ENCODE measurements at places on chromosomes 2 and 18.

DNA sequence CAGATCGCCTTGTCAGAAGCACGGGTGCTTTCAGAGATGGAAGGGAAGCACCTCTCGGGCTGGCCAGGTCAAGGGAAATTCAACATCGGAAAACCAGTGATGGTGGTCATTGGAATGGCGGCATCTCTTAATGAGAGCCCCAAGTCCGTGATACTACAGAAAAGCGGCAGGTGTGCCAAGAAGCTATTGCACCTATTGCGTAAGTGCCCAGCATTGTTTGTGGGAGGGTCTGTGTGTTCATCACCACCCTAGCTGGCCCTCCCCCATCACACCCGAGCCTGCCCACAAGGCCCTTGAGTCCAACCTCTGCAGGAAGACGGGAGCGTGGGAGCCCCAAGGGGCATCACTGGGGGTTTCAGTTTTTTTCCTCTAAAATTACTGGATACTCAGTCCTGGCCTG is 100.7 kb downstream of the DGKD start:
- H3K4me3 ChIP-seq, result no peak overlapping the region
- no peaks in the 10 kb centered on the region for H3K27me3 ChIP-seq
- DNase-seq, result no peak

DNA sequence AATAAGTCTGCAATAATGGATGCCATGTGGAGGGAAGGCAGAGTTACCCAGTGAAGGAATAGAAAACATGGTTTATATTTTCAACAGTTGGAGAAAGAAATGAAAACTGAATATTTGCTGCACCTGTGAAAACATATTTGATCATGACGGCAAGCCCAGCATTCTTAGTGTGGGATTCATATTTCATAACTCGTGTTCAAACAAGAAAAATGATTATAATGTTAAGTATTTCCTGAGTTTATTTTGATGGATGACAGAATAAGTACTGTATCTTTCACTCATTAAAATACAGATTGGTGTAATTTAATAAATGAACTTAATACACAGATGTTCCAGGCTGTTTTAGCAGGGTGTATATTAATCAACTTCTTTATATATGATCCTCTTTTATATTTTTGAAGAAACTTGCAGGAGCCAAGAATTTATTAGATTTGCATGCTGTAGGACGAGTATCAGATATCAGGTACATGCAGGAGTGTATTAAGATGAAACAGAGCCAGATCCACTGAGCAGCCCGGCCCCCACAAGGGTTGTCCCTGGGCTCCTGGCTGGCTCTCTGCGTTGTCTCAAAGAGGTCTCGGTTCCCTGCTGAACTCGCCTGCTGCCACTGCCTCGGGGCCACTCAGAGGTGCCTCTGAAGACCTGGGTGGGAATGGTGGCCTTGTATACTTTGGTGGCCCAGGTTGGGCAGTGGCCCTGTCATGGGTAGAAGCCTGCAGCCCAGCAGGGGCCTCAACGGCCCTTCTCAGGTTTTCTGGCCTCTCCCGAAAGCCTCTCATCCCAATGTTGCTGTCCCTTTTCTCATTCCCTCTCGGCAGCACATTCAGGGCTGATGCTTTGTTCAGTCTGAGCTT is 95.0 kb upstream of the LDAH start:
- DNase-seq, result no peak
- no peaks in the 10 kb centered on the region for H3K36me3 ChIP-seq
- H3K27ac ChIP-seq, result no peak overlapping the region
- H3K4me3 ChIP-seq, result no peak overlapping the region

GRCh38 chr2:53438692-53439091 is 328.9 kb upstream of the CHAC2 start:
- H3K36me3 ChIP-seq, result no peaks in the 10 kb centered on the region
- H3K27me3 ChIP-seq, result no peaks in the 10 kb centered on the region
- H3K4me1 ChIP-seq, result no peaks in the 10 kb centered on the region
- no peak overlapping the region for H3K4me3 ChIP-seq

GRCh38 chr2:217048730-217049129 is 188.9 kb upstream of the TNP1 start:
- H3K4me1 ChIP-seq, result no peaks in the 10 kb centered on the region
- no peaks in the 10 kb centered on the region for H3K36me3 ChIP-seq
- no peak for DNase-seq

DNA sequence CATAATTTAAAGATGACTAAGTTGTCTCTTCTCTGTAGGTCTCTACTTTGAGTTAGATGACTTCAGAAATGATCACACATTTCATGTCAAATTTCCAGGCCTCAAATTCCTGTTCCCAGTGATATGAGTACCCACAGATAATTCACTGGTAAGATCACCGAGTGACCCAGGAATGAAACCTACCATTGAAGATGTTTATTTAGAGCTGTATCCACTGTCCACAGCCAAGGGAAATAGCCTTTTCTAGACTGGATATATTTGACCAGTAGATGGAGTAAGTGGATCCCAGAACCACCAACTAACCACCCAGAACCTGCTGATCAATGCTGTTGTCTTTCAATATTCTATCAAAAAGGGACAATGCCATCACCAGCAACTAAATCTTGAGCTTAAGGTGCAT is 238.8 kb downstream of the SLC8A1 start:
- no peak overlapping the region for H3K4me3 ChIP-seq
- no peak for DNase-seq
- H3K27ac ChIP-seq, result no peak overlapping the region
- H3K36me3 ChIP-seq, result no peaks in the 10 kb centered on the region

DNA sequence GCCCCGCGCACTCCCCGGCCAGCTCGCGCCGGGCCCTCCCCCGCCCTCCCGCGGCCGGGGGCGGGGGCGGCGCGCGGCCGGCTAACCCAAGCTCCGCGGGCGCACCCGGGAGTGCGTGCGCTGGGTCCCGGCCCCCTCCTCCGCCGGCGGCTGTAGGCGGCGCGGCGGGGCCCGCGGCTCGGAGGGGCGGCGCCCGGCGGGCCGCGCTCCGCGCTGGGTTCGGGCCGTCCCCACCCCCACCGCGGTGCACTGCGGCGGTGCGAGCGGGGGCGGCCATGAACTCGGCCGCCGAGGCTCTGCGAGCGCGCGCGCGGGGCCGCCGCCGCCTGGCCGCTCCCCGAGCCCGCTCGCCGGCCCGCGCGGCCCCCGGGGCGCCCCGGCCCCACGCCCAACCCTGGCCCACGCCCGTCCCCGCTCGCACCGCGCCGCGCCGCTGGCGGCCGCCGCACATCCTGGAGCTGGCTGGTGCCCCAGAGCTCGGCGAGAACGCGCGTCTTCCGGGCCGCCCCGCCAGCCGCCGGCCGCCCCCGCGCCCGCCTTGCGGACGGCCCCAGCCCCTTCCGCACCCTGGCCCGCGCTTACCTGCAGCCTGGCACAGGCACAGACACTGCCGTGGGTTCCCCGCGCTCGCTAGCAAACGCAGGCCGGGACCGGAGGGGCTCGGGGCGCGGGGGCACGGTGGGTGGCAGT is at the start of gene ZBTB14:
ZBTB14 (minus strand) TSS at position 496 of the 690 bp plus-strand sequence. CDS start 2,480 bp downstream, outside the sequence.
- H3K27me3 ChIP-seq, result peaks cover 13% of the 10 kb centered on the region
- DNase-seq, result no peak
- peak within 1 kb of the TSS; percentile 93 for H3K27ac ChIP-seq
- H3K4me3 ChIP-seq, result peak within 1 kb of the TSS; percentile 90
- peaks cover 9% of the 10 kb centered on the region for H3K4me1 ChIP-seq

DNA sequence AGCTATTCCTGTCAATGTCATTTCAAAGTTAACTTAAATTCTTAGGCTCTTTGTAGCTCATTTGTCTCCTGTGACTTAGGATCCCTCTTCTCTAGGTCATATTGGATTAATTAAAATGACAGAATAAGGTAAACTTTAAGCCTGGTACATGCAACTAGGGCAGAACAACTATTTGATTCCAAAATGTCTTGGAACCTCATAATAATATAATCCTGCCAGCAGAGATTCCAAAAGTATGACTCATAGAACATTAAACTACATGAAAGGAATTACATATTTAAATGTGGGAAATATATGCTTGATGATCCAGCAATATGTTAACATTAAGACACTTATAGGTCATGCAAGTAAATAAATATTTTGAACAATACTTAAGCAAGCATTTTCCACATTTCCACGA is 63.3 kb downstream of the COL3A1 start:
- no peaks in the 10 kb centered on the region for H3K4me1 ChIP-seq
- H3K27me3 ChIP-seq, result no peaks in the 10 kb centered on the region
- H3K27ac ChIP-seq, result no peak overlapping the region

- H3K36me3 ChIP-seq, result no peaks in the 10 kb centered on the region
- H3K4me1 ChIP-seq, result no peaks in the 10 kb centered on the region
- no peak overlapping the region for H3K4me3 ChIP-seq
These were observed 5.0 kb downstream of the C1D start for GRCh38 chr2:68057658-68058396.

- no peak overlapping the region for H3K27ac ChIP-seq
- H3K4me3 ChIP-seq, result no peak overlapping the region
- DNase-seq, result no peak
These were observed 26.8 kb upstream of the HAAO start for GRCh38 chr2:42819160-42819559.

- H3K4me1 ChIP-seq, result no peaks in the 10 kb centered on the region
- no peaks in the 10 kb centered on the region for H3K36me3 ChIP-seq
- no peak for DNase-seq
- peak overlapping the region; percentile 99 for H3K4me3 ChIP-seq
- no peak overlapping the region for H3K27ac ChIP-seq
These were observed 859 bp upstream of the INO80D start for GRCh38 chr2:206086716-206087350.

DNA sequence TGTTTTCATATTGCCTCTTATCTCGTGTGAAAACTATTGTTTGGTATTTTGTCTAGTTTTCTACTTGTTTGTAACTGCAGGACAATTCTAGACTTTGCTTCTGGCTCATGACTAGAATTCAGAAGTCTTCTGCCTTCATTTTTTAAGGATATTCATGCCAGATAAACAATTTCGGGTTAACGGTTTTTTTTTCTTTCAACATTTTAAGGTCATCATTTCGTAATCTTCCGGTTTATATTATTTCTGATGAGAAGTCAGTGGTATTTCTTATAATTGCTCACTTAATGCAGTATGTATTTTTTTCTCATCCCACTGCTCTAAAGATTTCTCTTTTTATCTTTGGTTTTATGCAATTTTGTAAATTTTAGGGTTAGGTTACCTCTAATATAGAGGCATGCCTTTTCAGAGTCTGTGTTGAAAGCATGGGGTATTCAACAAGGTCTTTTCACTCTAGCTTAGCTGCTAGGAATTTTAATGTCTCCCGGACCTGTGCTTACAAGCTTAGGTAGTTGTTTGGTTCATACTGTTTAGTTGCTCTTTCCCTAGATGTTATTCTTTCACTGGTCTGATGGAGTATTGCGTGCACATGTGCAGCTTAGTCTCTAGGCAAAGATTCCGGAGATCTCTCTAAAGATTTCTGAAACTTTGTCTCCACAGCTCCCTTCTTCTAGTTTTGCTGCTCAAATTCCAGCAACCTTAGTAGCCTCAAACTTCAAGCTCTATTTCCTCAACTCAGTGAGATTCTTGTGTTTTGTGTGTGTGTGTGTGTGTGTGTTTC is 198.1 kb downstream of the MCFD2 start:
- no peak overlapping the region for H3K4me3 ChIP-seq
- no peaks in the 10 kb centered on the region for H3K4me1 ChIP-seq
- no peaks in the 10 kb centered on the region for H3K27me3 ChIP-seq
- no peak overlapping the region for H3K27ac ChIP-seq

DNA sequence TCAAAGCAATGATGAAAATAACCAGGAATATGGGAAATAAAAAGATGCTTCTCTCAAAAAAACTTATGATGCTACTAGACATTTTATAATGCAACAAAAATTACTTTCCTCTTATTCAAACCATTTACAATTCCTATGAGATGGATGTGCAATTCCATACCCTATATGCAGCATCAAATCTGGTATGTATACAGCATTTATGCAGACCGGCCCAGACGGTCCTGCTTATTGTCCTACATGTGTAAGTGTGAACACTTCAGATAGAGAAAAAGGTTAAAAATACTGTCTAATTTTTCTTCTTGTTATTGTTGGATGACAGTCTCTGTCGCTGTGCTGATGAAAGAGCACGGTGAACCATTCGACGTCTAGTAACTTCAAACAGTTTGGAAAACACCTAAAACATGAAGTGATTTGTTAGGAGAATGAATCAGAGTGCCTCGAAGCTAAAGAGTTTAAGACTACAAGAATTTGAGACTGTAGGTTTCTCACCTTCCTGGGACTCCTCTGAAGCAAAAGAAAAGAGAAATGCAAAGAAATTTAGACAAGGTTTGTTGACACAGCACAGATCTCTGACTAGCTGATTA is 80.8 kb downstream of the ATL2 start:
- no peak for DNase-seq
- H3K27ac ChIP-seq, result no peak overlapping the region
- H3K4me3 ChIP-seq, result no peak overlapping the region
- no peaks in the 10 kb centered on the region for H3K27me3 ChIP-seq
- H3K36me3 ChIP-seq, result peaks cover 50% of the 10 kb centered on the region

GRCh38 chr2:41828052-41828643 is 219.7 kb upstream of the PKDCC start:
- no peaks in the 10 kb centered on the region for H3K27me3 ChIP-seq
- H3K4me1 ChIP-seq, result no peaks in the 10 kb centered on the region
- H3K27ac ChIP-seq, result no peak overlapping the region
- no peak overlapping the region for H3K4me3 ChIP-seq
